Adrenal gland (tissue), 19 donors: ENCODE measurements at places on chromosomes 13 and 19.

DNA sequence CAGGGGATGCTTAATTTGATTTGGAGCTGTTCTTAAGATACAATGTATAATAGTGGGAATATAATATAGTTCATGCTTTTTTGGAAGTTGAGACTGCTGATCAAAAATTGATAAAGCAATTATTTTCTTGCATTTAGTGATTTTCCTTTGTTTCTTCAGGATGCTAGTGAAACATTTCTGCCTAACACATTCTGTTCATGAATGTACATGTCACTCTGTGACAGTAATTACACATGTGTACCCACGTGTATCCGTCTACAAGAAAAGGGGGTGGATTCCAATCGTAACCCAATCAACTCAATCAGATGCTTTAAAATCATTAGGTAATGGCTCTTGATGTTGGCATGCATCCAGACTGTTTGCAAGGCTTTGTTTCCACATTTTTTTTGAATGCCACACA, 5.0 kb upstream of the FRY start:
- H3K27me3 ChIP-seq, result no peaks in the 10 kb centered on the region
- no peak for DNase-seq
- H3K4me1 ChIP-seq, result no peaks in the 10 kb centered on the region
- no peaks in the 10 kb centered on the region for H3K36me3 ChIP-seq

GRCh38 chr19:43305642-43306041, 36.3 kb upstream of the PSG9 start:
- no peaks in the 10 kb centered on the region for H3K27me3 ChIP-seq
- no peak overlapping the region for H3K4me3 ChIP-seq
- no peaks in the 10 kb centered on the region for H3K4me1 ChIP-seq
- no peak for DNase-seq
- no peaks in the 10 kb centered on the region for H3K36me3 ChIP-seq

DNA sequence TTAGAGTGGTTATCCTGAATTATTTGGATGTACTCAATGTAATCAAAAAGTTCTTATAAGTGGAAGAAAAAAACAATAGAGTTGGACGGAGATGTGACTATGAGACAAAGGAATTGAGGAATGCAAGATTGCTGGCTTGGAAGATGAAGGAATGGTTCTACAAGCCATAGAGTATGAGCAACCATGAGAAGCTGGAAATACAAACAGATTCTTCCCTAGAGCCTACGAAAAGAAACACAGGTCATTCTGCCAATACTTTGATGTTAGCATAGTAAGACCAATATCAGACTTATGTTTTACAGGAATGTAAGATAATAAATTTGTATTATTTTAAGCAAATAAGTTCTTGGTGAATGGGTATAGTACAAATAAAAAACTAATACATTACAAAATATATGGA, 249.2 kb downstream of the DIAPH3 start:
- H3K27me3 ChIP-seq, result no peaks in the 10 kb centered on the region
- H3K27ac ChIP-seq, result no peak overlapping the region
- no peaks in the 10 kb centered on the region for H3K36me3 ChIP-seq
- no peak overlapping the region for H3K4me3 ChIP-seq

- DNase-seq, result no peak
- H3K27me3 ChIP-seq, result no peaks in the 10 kb centered on the region
- no peak overlapping the region for H3K27ac ChIP-seq
- H3K36me3 ChIP-seq, result peaks cover 2% of the 10 kb centered on the region
Measured at GRCh38 chr19:45368737-45369340, 1.5 kb downstream of the ERCC2 start.

- H3K36me3 ChIP-seq, result no peaks in the 10 kb centered on the region
- H3K27ac ChIP-seq, result peak overlapping the region; percentile 91
- no peaks in the 10 kb centered on the region for H3K27me3 ChIP-seq
- peaks cover 13% of the 10 kb centered on the region for H3K4me1 ChIP-seq
- peak; percentile 90 for DNase-seq
Measured at GRCh38 chr19:21593934-21594820, 88.8 kb downstream of the ZNF429 start.

GRCh38 chr19:43786665-43787064, 5.9 kb upstream of the KCNN4 start:
- DNase-seq, result no peak
- H3K4me3 ChIP-seq, result no peak overlapping the region
- H3K4me1 ChIP-seq, result peaks cover 4% of the 10 kb centered on the region
- no peaks in the 10 kb centered on the region for H3K36me3 ChIP-seq
- H3K27me3 ChIP-seq, result no peaks in the 10 kb centered on the region

- H3K36me3 ChIP-seq, result peaks cover 22% of the 10 kb centered on the region
- no peaks in the 10 kb centered on the region for H3K27me3 ChIP-seq
- H3K27ac ChIP-seq, result no peak overlapping the region
Measured at GRCh38 chr19:10763828-10764339, 46.0 kb downstream of the DNM2 start.

GRCh38 chr13:102839462-102839861, 6.4 kb upstream of the ERCC5 start:
- no peak overlapping the region for H3K27ac ChIP-seq
- no peaks in the 10 kb centered on the region for H3K27me3 ChIP-seq
- H3K36me3 ChIP-seq, result no peaks in the 10 kb centered on the region
- no peak for DNase-seq

- no peaks in the 10 kb centered on the region for H3K36me3 ChIP-seq
- H3K27me3 ChIP-seq, result no peaks in the 10 kb centered on the region
- H3K4me1 ChIP-seq, result no peaks in the 10 kb centered on the region
- no peak for DNase-seq
- H3K27ac ChIP-seq, result no peak overlapping the region
Measured at GRCh38 chr13:22235285-22235949, 564.5 kb downstream of the FGF9 start.

DNA sequence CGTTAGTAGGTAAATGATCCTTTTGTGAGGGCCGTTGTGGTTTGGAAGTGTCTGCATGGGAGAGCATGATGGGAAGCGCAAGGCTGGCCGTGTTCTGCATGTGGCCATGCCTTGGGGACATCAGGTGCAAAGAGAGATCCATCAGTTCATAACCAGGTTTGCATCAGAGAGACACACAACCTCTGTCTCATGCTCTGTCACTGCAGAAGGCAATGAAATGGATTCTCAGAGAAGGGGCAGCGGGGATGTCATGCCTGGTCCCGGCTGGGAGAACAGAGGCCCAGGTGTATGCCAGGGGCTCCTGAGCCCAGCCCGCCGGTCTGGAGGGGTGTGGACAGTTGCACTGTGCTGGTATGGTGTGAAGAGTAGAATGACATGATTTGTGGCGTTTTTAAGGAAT, 60.2 kb downstream of the GGACT start:
- H3K4me3 ChIP-seq, result no peak overlapping the region
- H3K36me3 ChIP-seq, result peaks cover 4% of the 10 kb centered on the region
- DNase-seq, result no peak
- H3K4me1 ChIP-seq, result peaks cover 3% of the 10 kb centered on the region
